ENCODE measurements at places on chromosomes 16 and 17.

DNA sequence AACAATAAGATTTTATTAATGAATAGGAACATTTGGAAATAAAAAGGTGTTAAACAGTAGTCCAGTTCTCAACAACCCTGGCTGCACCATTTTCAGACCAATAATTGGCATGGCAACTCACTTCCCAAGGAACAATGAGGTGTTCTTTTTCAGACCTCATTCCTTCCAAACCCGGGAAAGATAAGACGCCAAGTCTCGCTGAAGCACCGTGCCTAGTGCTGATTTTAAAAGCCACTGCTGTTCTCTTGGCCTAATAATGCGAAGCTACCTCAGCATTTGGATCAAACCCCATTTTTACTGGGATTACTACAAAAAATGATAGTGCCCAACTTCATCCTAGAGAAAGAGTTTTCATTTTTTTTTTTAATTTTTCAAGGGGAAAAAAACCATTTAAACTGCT lies 75.2 kb upstream of the NOL11 start:
- no peak for DNase-seq

DNA sequence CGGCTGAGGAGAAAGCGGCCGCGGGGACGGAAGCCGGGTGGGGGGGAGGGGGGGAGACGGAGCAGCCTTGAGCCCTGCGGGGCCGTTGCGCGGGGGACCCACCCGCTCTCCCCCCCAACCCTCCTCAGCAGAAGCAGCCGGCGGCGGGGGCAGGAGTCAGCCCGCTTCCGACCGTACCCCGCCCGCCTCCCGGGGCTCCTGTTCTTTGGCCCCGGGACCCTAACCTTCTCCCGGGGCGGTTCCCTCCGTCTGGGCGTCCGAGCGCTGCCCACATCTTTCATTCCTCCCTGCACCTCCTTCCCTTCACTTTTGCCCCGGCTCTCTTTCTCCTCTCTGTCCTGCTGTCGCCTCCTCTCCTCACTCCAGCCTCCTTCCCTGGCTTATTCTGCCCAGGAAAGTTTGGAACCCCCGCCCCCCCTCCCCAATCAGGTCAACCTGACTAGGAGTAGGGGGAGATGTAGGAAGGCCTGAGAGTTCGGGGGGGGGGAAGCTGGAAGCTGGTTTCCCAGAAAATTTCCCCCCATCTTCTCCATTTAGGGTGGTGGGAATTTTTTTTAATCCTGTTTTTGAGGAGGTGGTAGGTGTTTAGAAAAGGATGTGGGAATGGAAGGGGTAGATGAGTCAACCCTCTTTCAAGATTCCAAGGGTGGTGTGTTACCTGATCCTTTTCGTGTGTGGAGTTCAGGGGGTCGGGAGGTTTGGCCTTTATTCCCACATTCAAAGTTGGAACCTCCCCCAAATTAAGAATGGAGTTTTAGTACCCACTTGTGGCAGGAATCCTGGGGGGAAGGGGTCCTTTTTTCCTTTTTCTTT lies 427 bp upstream of the NLK start:
- DNase-seq = no peak

DNA sequence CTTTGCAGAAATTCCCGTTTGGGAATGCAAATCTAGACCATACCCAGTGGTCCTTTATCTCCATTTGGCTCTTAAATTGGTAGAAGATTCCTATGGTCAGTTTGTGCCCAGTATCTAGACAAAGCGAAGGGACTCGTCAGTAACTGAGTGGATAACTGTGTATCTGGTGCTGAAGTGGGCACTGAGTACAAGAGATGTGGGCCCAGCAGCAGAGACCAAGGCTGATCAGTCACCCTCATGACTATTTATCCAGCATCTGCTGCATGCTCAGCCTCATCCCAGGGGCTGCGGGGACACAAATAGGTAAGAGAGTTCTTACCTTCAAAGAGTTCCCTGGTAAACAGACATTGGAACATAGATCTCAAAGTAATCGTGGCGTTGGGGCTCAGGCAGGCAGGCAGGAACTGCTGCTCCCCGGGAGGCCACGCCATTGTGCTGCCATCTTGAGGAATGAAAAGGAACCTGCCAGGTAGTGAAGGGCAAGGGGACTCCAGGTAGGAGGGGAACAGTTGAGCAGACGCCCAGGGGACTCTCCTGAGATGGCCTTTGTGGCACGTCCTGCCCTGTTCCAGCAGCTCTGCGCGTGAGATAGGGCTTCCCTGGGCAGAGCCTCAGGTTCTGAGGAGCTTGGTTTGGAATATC lies 10.3 kb downstream of the NT5M start:
- peak; percentile 84 for DNase-seq

- DNase-seq = no peak
Observed at GRCh38 chr17:72622661-72623433, 469.6 kb downstream of the SLC39A11 start.

DNA sequence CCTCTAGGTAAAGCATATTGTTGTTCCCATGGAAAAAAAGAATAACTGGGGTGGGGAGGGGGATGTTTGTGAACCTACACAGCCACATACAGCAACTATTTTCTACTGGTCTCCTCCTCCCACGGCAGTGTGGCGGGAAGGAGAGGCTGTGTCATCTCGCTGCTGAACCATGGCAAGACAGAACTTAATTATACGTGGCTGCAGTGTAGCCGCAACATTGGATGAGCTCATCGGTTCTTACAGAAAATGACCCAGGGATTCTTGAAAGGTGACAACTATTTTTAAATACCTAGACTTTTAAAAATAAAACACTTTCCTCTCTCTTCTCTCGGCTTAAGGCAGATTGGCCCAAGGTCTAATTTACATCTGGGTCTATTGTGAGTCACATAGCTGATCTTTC lies 19.8 kb upstream of the TEKT3 start:
- no peak for DNase-seq

DNA sequence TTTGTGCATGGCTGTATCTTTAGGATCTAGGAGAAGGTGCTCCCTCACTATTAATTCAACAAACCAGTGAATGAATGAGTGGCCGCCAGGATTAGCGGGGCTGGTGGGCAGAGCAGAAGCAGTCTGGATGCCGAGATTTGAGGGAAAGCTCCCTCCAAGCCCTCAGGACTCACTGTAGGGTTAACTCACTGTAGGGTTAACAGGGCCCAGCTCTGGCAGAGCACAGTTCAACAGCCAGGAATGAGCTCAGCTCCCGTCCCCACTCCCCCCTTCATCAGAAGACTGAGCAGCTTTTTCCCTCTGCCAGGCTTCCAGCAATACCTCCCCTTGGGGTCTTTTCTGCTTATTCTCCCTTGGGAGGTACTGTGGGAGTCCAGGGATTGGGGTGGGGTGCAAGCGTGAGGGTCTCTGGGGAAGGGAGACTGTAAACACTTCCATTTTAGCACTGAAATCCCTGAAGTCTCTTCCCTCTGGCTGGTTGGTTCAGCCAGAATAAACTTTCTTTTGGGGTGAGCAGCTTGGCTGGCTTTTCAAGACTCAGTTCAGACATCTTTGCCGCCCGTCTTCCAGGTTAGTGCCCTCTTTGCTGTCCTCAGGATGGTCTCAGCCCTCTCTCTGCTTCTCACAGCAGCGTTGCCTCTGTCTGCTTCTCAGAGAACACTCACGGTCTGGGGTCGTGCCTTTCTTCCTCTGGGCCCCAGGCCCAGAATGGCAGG lies 53.7 kb upstream of the WSB1 start:
- no peak for DNase-seq
